Activated T-helper 1 cell treated with anti-CD3 and anti-CD28 coated beads, Interleukin-12 subunit alpha, Interleukin-12 subunit beta, Interleukin-2, Interleukin-4 antibody, amounts not matched to agents 30 ng/mL and 10 ng/mL and 1 ng/mL, durations not matched to agents 14 hours and 24 hours and 36 hours (primary cell): ENCODE measurements at places on chromosomes 3 and 15. TPM values are rescaled to one million over a fixed set of nuclear protein-coding genes. Genes with fewer than 3 reads are reported as not detected.

The GOLGA8T gene
- total RNA-seq, result 0.22 TPM in 1 of 2 replicates, not detected in the other

The IL5RA gene
- 0.12 TPM in 1 of 2 replicates, not detected in the other for total RNA-seq

The UBE2Q2 gene
- 20.5 and 20.9 TPM in 2 replicates for total RNA-seq

The CCR1 gene
- total RNA-seq, result 22.6 and 23.2 TPM in 2 replicates
